Cardiac septum (tissue), 1 donor: ENCODE measurements at places on chromosomes 1 and 21. TPM values are rescaled to one million over a fixed set of nuclear protein-coding genes. Genes with fewer than 3 reads are reported as not detected.

DNA sequence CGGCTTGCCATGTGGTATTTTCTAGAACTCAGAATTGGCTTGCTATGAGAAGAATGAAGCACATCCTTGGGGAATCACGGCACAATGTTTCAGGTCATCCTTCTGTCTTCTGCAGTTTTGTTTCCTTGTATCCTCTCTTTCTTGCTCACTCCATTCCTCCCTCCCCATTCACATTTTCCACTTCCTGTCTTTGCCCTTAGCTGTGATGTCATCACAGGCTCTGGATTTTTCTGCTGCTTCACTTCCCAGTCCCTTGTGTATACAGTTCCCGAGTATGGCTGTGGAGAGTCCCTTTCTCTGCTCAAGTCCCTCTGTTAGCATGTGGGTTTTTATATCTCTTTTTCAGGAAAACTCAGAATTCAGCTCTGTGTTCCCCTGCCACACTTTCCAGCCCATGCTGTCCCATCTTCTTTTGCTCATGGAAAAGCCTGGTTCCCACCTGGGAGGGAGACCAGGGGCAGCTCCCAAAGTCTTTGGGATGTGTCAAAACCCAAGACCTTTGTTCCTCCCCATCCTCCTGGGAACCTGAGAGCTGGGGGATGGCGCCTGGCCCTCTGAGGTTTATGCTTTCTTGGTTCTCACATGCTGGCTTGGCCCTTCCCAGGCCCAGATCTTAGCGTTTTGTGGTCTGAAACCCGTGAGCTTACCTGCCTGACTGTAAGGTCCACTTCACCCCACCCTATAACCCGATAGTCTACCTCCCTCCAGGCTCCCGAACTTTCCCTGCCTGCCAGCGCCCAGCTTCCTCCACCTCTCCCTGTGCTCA is 4.8 kb upstream of the RGS16 start:
- DNase-seq: no peak

DNA sequence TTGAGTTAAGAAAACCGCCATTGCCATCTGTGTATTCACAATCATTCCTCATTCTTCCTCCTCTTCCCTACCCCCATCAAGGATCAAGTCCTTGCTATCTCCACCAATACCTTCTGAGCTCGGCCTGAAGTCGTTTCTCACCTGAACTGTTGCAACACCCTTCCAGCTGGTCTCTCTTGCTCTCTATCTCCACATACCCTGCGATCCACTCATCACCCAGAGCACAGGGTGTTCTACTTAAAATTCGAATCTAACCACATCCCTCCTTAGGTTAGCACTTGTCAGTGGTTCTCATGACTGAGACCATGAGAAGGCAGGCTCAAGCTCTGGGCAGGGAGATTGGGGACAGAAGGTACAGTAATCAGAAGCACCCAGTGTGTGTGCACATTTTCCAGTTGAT is 4.6 kb downstream of the IVL start:
- DNase-seq: no peak

- no peak for DNase-seq
Measured at GRCh38 chr1:230923176-230923575, 54.9 kb upstream of the C1orf198 start.

PAPPA2 gene
- 1.4 TPM for total RNA-seq
